Stimulated activated CD4-positive, alpha-beta T cell treated with anti-CD3 and anti-CD28 coated beads, Interleukin-15, amount 100 ng/mL, for 1 hour (primary cell): ENCODE measurements at places on chromosomes 4 and X.

DNA sequence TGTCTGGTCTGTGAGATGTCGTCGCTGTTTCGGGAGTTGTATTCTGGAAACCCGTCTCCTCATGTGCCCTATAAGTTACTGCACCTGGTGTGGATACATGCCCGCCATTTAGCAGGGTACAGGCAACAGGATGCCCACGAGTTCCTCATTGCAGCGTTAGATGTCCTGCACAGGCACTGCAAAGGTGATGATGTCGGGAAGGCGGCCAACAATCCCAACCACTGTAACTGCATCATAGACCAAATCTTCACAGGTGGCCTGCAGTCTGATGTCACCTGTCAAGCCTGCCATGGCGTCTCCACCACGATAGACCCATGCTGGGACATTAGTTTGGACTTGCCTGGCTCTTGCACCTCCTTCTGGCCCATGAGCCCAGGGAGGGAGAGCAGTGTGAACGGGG lies 1.4 kb downstream of the USP27X start:
- DNase-seq, result no peak

DNA sequence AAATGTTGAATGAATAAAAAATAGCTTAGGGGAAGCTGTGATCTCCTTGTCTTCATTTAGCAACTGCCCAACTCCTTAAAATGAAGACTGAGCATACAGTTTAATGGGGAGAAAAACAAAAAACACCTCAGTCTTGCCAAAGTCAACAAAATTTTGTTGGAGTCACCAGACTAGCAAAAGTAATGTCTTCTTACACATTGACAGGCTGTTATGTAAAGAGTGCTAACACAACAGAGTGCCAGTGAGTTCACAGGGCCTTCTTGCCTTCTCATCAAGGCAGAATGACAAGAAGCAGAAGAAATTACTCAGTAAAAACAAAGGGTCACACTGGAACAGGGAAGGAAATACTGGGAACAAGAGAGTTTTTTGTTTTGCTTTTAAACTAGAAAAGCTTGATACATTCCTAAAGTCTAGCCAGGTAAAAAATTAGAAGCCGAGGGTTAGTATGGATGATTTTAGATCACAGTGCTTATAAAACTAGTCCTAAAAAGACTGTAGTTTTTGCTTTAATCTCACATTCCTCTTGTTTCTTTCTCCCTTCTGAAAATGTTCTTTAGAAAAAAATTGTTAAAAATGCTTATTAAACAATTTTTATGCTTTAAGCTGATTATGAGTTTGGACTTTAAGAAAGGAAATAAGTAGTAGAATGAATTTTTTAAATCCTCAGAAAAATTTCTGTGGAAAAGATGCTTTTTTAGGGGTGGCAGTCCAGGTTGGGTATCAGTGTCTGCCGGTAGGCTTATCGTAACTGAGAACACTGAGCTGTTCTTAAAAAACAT lies 38.7 kb upstream of the FRAS1 start:
- no peak for DNase-seq

- no peak for DNase-seq
These were observed 568 bp downstream of the FHDC1 start for GRCh38 chr4:152936446-152937335.

DNA sequence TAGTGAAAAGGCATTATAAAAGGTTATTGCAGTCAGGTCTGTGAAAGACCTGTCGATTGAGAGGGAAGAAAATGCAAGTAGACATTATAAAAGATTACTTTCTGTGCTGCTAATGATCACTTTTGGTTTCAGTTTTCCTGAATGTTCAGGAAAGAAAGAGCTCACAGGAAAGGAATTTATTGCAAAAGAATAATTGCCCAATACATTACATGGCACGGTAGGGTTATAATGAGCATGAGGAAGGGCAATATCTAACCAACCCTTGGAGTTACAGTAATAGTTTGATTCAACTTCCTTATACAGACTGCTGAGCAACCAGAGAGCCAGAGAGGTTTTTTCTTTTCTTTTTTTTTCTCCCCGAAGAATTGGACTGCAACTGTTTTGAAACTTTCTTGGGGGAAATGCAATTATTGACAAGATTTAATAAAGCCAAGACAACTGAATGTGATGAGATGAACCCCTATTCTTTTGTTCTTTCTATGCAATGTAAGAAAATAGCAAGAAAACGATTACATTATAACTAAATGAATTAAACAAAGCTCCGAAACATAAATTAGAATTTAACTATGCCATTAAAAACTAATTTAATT lies 247.0 kb downstream of the C4orf33 start:
- DNase-seq, result no peak

- no peak for DNase-seq
These were observed 79.0 kb downstream of the KLHL8 start for GRCh38 chr4:87141428-87141827.

DNA sequence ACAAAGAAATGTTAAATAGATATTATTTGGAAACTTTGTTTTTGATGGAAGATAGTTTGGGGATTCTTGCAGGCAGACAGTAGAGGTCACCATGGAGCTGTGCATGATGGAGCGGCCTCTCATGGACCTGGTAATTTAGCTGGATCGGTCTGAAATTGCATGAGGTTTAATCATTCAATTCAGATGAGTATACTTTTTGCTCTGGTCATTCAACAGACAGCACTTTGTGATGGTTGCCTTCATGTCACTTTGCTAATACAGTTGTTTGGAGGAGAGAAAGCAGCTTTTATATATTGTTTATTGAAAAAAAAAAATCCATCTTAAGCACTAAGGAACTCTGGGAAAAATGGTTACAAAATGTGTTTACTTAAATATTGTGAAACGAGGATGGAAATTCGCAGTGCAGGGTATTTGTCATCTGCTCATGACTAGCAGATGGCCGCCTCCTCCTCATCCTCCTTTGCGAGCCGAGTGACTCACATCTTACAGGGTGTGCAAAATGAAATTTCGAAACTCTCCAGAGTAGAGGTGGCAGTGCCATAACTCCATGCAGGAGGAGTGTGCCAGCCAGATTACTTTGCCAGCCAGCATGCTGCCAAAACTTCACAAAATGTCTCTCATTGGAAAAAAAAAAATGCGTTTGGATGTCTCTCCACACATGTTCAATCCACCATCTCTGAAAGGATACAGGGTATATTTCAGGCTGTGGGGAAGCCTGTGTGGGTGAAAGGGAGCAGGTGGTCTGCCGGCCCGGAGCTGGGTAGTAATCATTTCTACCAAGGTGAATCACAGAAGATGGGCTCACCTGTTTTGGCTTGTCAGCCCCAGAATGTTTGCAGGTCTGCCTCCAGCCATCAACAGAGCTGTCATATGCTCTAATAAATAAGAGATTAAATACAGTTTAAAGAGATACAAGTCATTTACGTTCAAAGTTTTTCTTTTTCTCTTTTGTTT lies 314.9 kb upstream of the DIPK2B start:
- DNase-seq, result no peak
